Activated CD4-positive, alpha-beta T cell treated with anti-CD3 and anti-CD28 coated beads, Interleukin-2, amount 50 U/mL, for 1 hour (primary cell): ENCODE measurements at places on chromosomes 7 and 10.

- DNase-seq, result no peak
These were observed at the start of gene HOXA10 for GRCh38 chr7:27173956-27174873. HOXA10 (minus strand) TSS chr7:27174320; CDS start chr7:27174306, 14 bp downstream.

DNA sequence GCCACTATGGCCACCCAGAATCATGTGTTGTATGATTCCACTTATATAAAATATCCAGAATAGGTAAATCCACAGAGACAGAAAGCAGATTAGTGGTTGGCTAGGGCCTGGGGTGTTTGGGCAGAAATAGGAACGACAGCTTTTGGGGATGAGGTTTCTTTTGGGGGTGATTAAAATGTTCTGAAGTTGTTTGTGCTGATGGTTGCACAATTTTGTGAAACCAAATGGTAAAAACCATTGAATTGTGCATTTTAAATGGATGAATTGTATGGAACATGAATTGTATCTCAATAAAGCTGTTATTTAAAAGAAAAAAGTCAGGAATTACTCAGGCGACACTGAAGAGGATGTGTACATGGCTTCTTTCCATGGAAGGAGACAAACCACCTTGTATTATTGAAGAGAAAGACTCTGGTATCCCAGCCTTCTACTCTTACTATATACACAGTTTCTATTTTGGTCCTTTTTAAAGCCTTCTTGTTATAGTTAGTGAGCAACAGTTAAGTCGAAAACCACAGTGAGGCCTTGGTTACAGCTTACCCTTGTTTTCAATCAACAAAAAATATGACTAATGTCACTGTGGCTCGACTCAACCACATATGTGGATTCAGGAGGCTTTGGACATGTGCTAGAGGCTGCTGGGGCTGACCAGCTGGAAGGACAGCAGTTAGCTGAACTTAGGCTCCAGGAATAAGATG is 57.1 kb upstream of the KMT2E start:
- no peak for DNase-seq

DNA sequence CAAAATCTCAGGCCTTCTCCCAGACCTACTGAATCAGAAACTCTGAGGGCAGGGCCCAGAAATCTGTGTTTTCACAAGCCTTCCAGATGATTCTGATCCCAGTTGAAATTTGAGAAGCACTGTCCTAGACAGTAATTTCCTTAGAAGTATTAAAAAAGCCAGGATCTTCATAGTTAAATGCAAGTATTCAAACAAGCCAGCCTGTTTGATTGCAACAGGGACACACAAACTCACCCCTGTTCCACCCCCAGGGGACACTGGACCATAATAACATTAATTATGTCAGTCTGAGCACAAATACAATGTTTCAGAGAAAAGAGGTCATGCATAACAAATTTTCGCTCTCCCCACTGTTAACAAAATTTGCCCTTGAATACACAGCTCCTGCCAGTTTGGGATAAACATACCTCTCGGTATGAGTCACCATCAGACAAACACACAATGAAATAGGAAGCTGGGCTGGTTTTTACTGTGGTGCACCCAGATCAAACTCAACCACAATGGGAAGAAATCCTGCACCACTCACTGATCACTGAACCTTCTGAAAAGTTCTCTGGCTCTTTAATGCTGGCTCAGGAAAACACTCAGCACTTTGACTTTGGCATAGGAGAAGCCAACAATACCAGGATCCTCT is 34.3 kb downstream of the ABLIM1 start:
- no peak for DNase-seq

DNA sequence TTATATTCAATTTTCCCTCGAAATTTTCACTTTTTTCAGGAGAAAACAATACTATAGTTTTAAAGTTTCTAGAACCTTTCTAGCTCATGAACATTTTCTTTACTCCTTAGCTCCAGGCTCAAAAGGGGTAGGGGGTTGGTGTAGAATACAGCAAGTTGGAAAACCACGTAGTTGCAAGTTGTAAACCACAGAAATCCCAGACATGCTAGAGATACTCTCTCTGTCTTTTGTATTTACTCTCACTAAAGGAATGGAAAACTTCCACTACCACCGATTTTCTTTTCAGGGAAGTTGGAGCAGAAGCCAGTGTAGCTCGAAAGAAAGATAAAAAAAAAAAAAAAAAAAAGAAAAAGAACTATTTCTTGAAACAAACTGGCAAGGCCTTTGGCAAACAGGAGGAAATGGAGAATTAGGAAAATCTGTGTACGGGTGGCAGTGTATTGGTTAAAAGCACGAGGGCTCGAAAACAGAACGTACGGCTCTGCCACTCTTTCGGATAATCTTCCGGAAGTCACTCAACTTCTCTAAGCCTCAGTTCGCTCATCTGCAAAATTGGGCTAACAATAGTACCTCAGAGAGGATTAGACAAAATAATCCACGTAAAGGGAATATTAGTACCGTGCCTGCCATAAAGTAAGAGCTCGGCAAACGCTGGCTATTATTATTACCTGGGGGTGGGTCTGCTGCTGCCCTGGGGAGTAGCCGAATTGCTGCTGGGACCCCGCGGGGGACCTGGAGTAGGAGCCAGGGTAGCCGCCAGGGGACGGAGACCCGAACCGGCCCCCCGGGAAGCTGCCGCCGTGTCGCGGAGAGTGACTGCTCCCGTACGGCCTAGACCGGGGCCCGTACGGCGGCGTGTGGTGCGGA is 628 bp downstream of the MPLKIP start:
- DNase-seq, result no peak

DNA sequence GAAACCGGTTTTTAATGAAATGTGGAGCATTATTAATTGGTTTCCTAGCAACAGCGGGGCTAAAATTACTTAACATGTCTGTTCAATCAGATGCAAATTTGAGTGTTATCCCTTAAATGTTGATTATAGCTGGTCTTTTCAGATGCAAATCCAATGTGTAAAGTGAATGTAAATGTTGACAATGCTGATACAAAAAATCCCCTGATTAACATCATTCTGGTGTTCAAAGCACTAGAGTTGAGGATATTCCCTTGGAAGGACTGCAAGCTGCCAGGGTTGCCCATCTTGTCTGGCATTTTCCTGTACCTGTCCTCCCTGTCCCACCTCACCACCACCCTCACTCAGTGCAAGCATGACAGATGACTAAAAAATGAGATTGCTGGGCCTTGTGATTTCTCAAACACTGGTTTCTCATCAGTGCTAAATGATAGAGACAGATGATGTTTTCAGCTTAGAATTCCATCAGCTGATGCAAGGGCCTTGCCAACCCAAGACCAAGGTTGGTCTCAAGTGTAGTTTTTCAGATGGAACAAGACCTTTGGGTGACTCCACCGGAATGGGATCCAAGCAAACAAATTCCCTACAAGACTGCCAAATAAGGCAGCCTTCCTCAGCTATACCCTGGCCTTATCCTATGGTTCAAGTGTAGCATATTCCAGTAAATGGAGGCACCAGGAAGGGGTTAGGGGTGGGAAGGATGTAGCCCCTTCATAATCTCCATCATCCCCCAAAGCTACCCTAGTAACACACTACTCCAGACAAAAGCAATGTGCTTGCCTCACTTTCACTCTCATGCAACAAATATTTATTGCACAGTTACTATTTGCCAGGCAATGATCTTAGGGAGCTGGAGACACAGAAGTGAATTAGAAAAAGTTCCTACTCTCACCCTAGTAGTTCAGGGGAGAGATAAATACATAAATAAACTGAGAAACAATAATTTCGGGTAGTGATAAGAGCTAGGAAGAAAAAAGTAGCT is 54.9 kb downstream of the JAZF1 start:
- DNase-seq, result no peak

DNA sequence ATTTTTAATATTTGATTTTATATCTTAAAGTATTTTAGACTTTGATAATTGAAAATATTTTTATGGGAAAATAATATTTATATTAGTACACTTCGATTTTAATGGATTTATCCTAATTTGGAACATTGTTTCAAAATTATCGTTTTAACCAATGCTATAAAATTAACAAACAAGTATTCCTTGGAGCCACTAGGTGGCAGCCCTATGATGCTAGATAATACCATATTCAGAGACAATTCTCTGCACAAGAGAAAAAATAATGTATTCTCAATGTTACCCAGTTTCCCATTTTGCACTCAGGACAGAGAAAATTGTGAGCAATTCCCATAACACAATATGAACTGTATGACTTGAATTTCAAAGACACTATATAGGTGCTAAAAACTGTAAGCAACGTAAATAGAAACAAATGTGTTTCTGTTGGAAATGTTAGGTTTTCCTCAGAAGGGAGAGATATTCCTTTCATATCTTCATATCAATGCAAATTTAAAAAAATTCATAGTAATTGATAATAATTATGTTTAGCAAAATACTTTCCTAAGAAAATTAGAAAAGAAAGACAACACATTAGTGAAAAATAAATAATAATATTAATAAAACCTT is 237.8 kb downstream of the SEMA3E start:
- DNase-seq, result no peak

DNA sequence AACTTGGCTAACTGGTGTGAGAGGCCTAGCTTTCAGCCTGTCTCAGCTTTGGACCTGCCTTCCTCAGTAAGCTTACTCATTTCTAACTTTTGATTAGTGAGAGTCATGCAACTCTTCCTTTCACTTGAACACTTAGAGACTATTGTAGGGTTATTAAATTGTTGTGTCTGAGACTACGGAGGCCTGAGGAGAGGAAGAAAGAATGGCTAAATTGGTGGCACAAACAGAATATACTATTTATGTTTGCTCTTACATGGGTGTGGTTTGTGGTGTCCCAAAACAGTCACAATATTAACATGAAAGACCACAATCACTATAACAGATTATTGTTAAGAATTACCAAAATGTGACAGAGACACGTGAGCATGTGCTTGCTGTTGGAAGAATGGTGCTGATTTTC is 82.1 kb downstream of the TRIM24 start:
- no peak for DNase-seq

DNA sequence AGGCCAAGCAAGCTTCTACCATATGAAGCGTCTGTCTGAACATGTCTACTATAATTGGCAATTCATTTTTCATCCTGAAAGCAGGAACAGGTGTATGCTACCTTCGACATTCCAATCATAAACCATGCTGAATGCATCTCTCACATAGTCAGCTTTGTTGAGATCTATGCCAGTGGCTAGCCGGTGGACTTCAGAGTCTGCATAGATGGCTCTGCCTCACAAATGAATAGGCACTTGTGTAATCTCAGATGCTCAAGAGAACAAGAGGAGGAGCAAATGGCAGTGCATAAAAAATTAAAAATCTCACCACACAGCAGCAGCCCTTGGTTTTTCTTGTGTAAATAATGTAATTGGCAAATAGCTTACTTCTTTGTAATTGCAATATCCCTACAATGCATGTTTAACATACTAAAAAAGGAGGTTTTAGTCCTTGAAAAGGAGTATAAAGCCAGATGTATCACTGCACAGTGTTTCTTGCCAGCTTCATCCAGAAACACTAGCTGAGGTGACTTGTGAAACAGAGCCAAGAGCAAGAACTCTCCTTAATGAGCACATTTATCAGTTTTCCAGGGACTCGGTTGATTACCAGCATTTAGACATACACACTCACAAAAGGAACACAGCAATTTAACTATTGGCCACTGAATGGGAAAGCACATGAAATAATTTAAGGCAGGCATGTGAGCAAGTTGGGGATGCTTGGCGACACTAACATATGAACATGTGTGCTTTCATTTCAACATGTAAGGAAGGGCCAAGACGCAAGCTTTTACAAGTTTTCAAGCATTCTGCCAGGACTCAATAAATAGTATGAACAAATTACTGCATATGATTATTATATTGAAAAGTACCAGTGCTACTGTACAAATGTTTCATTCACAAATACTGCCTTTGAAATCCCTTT is 249.9 kb upstream of the PLXNA4 start:
- no peak for DNase-seq

DNA sequence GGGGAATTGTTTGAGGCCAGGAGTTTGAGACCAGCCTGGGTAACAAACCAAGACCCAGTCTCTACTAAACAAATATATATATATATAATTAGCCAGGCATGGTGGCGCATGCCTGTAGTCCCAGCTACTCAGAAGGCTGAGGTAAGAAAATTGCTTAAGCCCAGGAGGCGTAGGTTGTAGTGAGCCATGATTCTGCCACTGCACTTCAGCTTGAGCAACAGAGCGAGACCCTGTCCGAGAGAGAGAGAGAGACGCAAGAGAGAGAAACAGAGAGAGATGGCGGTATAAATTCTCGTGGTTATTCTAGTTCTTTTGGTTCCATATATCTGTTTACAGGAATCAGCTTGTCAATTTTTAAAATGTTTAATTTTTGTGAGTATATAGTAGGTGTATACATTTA is 94.0 kb downstream of the TBXAS1 start:
- DNase-seq, result no peak

GRCh38 chr7:911791-912480 is 35.6 kb downstream of the GET4 start:
- DNase-seq, result no peak

- DNase-seq, result no peak
These were observed 708.7 kb downstream of the SUGCT start for GRCh38 chr7:40843338-40843985.

DNA sequence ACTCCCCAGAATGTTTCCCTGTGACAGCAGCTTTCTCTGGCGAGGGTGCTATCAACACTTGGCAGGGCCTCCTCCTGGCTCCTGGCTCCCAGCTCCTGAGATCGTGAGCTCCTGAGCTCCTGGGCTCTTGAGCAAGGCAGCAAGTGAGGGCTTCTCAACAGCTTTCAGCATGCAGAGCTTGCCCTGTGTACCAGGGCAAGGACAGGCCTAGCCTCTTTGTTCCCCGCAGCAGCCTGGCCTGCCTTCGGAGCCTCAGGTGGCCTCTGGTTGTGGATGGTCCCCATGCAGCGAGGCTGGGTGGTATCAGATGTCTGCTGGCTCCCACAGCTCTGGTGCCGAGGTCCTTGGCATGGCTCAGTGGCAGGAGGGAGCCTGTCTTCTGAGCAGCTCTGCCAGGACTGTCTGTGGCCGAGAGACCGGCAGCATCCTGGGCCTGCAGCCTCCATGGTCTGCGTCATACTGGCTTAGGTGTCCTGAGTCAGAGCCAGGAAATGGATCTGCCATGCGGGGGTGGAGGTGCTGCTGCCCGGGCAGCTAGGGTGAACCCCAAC is 44.2 kb downstream of the ZMIZ1 start:
- DNase-seq, result no peak

DNA sequence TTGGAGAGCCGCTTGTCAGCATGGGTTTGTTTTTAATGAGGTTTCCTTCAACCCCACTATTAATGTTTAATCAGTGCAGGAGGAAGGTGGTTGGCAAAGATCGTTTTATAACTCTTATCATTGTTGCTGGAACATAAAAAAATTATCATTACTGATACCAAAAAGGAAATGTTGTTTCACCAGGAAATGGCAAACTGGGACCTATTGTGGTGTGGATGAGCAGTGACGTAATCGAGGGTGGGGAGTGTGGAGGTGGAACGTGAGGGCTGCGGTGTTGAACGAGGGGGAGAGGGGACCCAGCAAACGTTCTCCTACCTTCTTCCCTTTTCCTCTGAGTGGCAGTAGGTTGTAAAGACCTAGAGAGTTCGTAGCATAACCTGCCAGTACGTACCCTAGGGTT is 71.9 kb upstream of the TOMM7 start:
- DNase-seq, result no peak

- no peak for DNase-seq
These were observed 1.6 kb downstream of the ZRANB1 start for GRCh38 chr10:124943301-124944092.
